ENCODE measurements at places on chromosomes 4 and X.

DNA sequence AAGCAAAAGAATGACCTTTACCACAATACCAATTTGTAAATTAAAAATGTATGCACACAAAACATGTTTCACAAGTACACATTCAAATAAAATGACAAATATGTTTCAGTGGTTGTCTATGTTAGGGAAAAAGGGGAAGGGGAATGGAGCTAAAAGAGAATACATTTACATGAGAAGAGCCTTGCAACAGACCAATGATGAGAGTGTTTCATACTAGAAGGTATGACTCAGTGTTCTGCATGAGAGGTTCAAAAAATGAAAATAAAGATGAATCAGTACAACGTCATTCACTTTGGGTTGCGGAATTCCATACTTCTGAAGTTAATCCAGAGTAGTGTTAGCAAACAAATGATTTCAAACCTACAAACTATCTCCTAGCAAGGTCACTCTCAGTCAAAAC is 51.7 kb downstream of the RPGR start:
- no peak for DNase-seq

DNA sequence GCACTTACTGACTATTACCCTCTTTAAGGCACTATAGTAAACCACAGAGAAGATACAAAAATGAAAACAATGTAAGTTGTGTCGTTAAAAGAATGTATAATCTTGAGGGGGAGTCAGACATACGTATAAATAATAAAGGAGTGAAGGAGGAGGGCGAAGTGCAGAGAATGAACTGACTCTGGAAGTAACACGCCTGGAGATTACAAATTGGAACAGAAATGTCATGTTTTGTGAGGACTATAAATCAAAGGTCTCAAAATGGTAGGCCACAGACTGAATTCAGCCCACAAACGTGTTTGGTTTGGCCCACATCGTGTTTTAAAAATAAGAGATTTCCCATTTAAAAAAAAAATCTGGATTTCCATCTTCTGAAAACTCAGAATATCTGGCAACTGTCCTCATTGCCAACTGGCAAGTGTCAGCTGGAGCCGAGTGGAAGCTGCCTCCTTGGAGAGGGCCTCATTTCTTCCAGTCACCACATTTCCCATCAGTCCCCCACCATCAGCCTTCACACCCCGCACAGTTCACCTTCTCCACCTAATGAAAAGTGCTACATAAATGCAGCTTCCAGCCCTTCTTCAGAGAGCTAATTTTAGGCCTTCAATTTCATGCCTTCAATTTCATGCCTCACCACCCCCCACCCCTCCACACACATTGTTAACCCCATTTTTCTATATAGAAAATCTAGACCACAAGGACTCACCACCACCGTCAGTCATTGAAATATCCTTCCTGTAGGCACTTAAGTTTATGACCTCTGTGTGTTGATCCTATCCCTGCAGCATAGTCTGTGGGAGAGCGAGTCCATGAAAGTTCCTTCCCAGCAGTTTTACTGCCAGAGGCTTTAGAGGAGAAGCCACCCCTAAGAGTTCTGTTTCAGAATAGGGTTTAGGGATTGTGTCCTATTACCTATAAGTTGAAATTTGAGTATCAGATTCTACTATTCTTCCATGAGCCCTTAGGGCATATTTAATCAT is 32.0 kb upstream of the COL25A1 start:
- no peak for DNase-seq

DNA sequence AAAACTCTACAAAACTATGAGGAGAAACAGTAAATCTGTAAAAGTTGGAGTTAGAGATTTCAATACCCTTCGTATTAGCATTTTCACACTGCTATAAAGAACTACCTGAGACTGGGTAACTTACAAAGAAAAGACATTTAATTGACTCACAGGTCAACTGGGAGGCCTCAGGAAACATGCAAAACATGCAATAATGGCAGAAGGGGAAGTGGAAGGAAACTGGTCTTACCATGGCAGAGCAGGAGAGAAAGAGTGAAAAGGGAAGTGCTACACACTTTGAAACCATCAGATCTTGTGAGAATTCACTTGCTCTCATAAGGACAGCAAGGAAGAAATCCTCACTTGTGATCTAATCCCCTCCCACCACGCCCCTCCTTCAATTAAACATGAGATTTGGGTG is 949.9 kb downstream of the TECRL start:
- no peak for DNase-seq

DNA sequence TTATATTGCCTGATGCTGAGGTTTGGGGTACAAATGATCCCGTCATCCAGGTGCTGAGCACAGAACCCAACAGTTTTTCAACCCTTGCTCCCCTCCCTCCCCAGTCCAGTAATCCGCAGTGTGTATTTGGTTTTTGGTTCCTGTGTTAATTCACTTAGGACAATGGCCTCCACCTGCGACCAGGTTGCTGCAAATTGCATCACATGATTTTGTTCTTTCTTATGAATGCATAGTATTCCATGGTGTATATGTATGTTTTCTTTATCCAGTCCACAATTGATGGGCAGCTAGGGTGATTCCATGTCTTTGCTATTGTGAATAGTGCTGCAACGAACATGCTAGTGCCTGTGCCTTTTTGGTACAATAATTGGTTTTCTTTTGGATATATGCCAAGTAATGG is 25.4 kb downstream of the GABRQ start:
- no peak for DNase-seq

GRCh38 chr4:147492306-147492705 is 11.4 kb downstream of the EDNRA start:
- DNase-seq = no peak

GRCh38 chr4:181503687-181504390 is 739.4 kb upstream of the TENM3 start:
- no peak for DNase-seq

DNA sequence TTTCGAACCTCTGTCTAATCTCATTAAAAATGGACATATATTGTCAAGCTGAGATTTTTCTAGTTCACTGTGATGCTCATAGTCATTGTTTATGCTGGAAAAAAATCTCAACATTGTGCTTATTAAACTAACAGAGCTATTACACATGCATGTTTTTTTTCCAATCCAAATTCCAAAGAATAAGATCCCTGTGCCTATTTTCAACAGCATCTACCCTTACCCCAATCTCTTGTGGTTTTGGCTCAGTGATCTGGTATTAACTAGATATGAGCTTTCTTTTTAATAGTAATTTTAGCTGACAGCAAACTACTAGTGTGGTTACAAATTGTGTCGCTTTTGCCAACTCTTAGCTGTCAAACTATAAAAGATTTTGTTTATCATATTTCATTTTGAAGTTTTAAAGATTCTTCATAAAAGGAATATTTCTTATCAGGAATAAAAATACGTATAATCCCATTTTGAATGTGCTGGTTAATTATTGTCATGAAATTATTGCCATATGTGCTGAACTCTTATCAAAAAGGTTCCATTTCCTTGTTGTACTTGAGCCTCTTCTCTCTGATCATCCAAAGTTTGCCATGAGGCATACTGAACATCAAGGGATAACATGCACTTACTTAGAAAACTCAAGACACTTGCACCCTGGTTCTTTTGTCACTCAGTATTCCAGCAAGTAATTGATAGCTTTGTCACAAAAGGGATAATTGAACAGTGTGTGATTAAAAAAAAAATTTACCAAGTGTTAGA is 241.2 kb downstream of the ARHGAP24 start:
- no peak for DNase-seq

DNA sequence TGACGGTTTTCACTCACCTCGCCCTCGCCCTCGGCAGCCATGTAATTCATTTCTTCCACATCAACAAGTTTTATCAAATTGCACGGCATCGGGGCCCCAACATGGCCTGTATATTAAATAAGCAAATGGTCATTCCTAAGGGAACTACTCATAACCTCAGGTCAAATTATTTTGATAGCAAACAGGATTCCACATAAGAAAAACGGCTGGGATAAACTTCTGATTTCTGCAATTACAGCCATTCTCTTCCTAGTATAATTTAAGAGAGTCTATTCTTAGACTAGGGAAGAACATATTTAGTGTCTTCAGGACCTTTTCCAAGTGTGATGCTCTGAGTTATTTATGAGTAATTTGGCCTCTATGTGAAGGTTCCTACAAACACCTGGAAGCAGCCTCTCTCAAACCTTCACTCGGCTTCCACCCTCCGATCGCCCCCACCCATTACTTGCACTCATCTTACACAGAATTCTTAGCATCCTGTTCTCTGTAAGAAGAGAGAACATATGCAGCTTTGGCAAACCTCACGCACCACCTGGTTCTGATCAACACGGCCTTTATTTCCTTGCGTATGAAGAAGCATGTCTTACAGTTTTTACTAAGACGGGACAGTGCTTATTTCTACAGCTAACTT is 29.4 kb upstream of the CENPU start:
- no peak for DNase-seq

- DNase-seq = no peak
These were observed 516.8 kb upstream of the ADGRL3 start for GRCh38 chr4:60683357-60683756.

GRCh38 chrX:9566150-9566621 is 101.3 kb downstream of the TBL1X start:
- DNase-seq = no peak

GRCh38 chr4:57465321-57466056 is 355.3 kb upstream of the IGFBP7 start:
- no peak for DNase-seq

- DNase-seq = no peak
These were observed 876 bp downstream of the MPP1 start for GRCh38 chrX:154804261-154804956.

DNA sequence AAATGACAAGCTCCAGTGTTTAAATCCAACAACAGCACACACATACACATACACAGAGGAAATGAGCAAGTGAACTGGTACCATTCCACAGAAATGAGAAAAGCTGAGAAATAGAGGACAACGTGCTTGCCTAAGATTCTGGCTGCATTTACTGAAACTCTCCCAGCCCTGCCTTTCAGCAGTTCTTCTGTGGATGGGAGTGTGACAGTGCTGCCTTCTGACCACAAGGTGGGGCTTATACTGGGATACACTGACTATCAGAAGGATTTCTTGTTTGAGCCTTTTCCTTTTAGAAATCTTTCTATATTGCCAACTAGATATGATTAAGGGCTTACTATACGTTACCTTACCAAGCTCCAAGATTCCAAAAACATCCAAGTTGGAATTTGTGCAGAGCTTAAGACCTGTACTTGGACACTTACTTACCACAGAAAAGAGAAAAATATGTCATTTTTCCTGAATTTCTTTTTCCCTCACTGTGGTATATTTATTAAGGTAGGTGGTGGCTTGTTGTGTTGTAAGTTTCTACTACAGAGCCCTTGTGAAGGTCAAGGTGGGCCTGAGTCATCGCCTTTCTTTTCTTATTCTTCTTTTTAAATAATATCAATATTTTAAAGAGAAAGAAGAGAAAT is 10.7 kb upstream of the CXCL8 start:
- no peak for DNase-seq

DNA sequence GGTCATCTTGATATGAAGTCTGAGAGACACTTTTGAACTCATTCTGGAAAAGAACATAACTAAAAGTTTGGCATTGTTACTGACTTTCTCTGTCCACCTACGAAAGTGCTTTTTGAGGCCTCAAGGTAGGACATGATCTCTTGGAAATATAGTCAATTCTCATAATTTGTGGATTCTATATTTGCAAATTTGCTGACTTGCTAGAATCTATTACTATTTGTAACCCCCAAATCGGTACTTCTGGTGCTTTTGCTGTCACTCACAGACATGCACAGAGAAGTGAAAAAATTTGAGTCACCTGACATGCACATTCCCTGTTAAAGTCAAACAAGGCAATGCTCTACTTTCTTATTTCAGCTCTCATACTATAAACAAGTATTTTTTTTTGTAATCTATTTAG is 35.6 kb downstream of the TSPAN7 start:
- no peak for DNase-seq

GRCh38 chr4:119139311-119139710 is 3.7 kb downstream of the MYOZ2 start:
- no peak for DNase-seq

DNA sequence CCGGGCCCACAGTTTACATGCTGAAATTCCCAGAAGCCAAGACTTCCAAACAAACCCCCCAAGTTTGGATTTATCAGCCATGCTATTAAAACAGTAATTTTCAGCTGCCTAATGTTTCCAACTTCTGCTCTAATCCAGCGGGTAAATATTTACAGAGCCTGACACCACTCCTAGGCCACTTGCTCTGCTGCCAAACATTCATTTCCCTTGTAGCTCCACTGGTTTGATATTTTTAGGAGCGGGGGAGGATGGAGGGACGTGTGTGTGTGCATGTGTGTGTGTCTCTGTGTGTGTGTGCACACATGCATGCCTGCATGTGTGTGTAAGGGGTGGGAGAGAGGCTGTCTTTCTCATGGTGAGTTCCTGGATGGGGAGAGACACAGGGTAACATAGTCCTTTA is 115.7 kb upstream of the PJA1 start:
- no peak for DNase-seq

DNA sequence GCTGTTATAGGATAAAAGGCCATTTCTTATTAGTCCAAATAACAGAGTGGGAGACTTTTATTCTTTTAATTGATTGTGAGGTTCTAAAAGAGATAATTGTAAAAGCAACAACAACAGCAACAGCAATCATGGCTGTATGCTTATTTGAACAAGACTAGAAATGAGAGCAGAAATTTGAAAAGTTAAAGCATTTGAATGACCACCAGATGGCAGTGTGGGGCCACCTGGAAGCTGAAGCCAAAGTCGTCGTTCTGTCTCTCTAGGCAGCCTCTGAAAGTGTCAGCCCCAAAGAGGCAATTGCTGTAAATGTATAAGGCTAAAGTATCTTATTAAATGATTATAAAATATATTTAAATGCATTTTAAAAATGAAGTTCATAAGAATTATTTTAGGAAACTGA is 42.2 kb downstream of the SH2D1A start:
- peak; percentile 45 for DNase-seq

GRCh38 chr4:8015512-8015911 is 75.9 kb upstream of the AFAP1 start:
- DNase-seq = no peak

- DNase-seq = no peak
These were observed 12.5 kb downstream of the RTL8B start for GRCh38 chrX:135009838-135010237.

- DNase-seq = peak; percentile 90
These were observed 14.6 kb downstream of the SMIM20 start for GRCh38 chr4:25928379-25929297.

DNA sequence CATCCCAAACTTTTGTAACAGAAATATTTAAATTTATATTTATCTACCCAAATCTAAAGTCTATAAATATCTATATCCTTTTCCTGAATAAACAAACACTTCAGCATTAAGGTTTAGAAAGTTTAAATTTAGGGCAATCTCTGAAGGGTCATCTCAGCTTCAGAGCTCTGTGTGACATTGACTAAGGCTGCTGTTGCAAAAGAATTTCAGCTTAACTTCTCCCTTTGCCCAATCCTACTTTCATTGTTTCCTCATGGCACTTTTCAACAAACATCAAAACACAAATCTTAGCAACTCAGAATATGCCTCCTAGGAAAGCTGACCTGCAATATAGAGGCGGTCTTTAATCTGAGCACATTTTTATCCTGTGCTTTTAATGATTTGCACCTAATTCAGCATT is 79.7 kb upstream of the BANK1 start:
- no peak for DNase-seq

Measured in NCI-H1930 (cell line).